T-helper 17 cell (primary cell): ENCODE measurements at places on chromosomes 12 and 14. TPM values are rescaled to one million over a fixed set of nuclear protein-coding genes. Genes with fewer than 3 reads are reported as not detected.

DNA sequence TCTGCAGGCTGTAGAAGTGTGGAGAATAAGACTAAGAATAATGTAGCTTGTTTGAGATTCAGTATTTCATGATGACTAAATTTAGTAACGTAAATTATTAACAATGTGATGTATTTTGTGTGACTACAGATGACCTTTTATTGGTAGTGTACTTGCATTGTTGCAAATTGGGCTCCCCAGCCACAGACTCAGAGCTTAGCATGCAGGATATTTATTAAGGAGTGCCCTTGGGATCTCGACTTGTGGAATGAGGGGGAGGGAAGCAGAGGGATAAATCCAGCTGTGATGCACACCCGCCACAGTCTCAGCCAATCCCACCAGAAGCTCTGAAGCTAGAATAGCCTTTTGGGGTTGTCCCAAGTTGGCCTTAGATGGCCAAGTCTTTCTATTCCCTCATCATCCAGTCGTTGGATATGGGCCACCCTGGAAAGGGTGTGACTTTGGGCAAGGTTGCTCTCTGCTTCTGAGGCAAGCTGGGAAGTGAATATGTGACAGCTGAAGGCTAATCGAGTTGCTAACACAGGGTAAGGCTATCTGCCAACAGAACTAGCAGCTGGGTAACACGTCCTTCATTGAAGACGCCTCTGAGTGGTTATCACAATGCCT, 42.1 kb upstream of the USP44 start:
- H3K4me1 ChIP-seq: no peaks in the 10 kb centered on the region
- no peak overlapping the region for H3K4me3 ChIP-seq
- no peak overlapping the region for H3K27ac ChIP-seq
- peaks cover 12% of the 10 kb centered on the region for H3K27me3 ChIP-seq

SLC41A2 gene
- 2.9 TPM for total RNA-seq

AICDA gene
- not detected for total RNA-seq

SELPLG gene
- total RNA-seq: 131 TPM

- no peaks in the 10 kb centered on the region for H3K27me3 ChIP-seq
- H3K27ac ChIP-seq: peak overlapping the region; percentile 99
- DNase-seq: no peak
- peaks cover 16% of the 10 kb centered on the region for H3K4me1 ChIP-seq
- peak overlapping the region; percentile 55 for H3K4me3 ChIP-seq
Observed at GRCh38 chr12:76018672-76019071, 12.9 kb downstream of the PHLDA1 start.

- peaks cover 13% of the 10 kb centered on the region for H3K4me1 ChIP-seq
- no peak for DNase-seq
- H3K4me3 ChIP-seq: no peak overlapping the region
- peak overlapping the region; percentile 65 for H3K27ac ChIP-seq
Observed at GRCh38 chr14:55645845-55646832, 66.1 kb downstream of the KTN1 start.

ASPG gene
- not detected for total RNA-seq

DNA sequence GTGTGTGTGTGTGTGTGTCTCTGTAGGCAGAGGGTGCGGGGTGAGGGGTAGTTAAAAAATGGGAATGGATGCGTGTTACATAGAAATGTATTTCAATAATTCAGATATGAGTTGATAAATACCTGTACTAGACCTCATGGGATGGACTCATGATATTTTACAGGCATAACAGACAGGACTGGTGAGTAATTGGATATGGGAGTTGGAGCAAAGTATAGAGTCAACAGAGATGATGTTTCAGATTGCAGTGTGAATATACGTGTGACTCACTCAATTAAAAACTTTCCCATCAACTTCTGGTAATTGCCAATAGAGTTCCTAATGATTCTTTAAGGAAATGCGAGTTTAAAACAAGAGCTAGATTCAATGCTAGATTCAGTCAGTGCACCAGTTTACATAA, 711.9 kb downstream of the C12orf50 start:
- H3K4me3 ChIP-seq: no peak overlapping the region
- no peaks in the 10 kb centered on the region for H3K36me3 ChIP-seq
- H3K27ac ChIP-seq: no peak overlapping the region
- no peaks in the 10 kb centered on the region for H3K4me1 ChIP-seq
- no peak for DNase-seq

DNA sequence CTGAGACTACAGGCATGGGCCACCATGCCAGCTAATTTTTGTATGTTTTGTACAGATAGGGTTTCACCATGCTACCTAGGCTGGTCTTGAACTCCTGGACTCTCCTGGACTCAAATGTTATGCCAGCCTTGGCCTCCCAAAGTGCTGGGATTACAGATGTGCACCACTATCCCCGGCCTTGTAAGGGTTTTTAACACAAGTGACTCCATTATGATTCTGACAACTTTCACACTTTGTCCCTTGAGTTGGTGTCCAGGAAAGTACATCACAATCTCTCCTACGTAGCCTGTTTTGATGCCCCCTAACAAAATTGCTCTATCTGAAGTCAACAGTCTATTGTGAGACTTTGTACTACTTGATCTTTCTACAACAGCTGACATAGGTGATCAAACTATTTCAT, 11.4 kb upstream of the METAP2 start:
- no peak for DNase-seq
- H3K27me3 ChIP-seq: peaks cover 6% of the 10 kb centered on the region
- H3K36me3 ChIP-seq: no peaks in the 10 kb centered on the region
- no peak overlapping the region for H3K27ac ChIP-seq

RPL36AL gene
- 209 TPM for total RNA-seq

- H3K4me1 ChIP-seq: peaks cover 6% of the 10 kb centered on the region
- H3K27me3 ChIP-seq: peaks cover 31% of the 10 kb centered on the region
- H3K27ac ChIP-seq: no peak overlapping the region
- no peak for DNase-seq
Observed at GRCh38 chr12:47023953-47024352, 55.5 kb upstream of the PCED1B start.

GALNT4 gene
- 13.2 TPM for total RNA-seq

GRCh38 chr14:79576424-79576823, 634.9 kb downstream of the DIO2 start:
- DNase-seq: no peak
- no peaks in the 10 kb centered on the region for H3K4me1 ChIP-seq
- H3K4me3 ChIP-seq: no peak overlapping the region
- no peaks in the 10 kb centered on the region for H3K36me3 ChIP-seq
- H3K27ac ChIP-seq: no peak overlapping the region
- no peaks in the 10 kb centered on the region for H3K27me3 ChIP-seq

KRT85 gene
- total RNA-seq: not detected

- H3K4me1 ChIP-seq: peaks cover 5% of the 10 kb centered on the region
- no peak overlapping the region for H3K4me3 ChIP-seq
- H3K27ac ChIP-seq: no peak overlapping the region
- H3K27me3 ChIP-seq: no peaks in the 10 kb centered on the region
Observed at GRCh38 chr12:1185460-1186182, 194.6 kb downstream of the ERC1 start.

DNA sequence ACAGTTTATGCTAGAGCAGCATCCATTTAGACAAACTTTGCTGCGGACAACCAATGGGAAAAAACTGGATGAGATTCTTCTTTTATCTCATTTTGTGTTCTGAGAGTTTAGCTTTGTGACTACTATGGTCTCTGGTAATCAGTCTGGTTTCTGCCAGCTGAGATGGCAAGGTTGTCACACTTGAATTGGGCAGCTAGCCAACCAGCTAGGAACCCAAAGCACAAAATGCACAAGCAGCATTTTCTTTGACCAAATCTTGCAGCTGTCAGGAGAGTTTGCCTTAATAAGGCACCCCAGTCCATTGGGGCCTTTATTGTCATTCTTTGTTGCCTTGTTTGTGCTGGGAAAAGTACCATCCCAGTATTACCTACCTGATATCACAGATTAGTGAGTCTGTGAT, 34.0 kb upstream of the ETV6 start:
- H3K27ac ChIP-seq: no peak overlapping the region
- H3K4me1 ChIP-seq: peaks cover 3% of the 10 kb centered on the region
- H3K36me3 ChIP-seq: peaks cover 10% of the 10 kb centered on the region
- DNase-seq: no peak
- H3K27me3 ChIP-seq: peaks cover 18% of the 10 kb centered on the region
- no peak overlapping the region for H3K4me3 ChIP-seq

- no peaks in the 10 kb centered on the region for H3K36me3 ChIP-seq
- H3K27me3 ChIP-seq: no peaks in the 10 kb centered on the region
- H3K27ac ChIP-seq: no peak overlapping the region
Observed at GRCh38 chr12:124578854-124579253, 11.4 kb upstream of the NCOR2 start.

EML5 gene
- total RNA-seq: 3.7 TPM

DNA sequence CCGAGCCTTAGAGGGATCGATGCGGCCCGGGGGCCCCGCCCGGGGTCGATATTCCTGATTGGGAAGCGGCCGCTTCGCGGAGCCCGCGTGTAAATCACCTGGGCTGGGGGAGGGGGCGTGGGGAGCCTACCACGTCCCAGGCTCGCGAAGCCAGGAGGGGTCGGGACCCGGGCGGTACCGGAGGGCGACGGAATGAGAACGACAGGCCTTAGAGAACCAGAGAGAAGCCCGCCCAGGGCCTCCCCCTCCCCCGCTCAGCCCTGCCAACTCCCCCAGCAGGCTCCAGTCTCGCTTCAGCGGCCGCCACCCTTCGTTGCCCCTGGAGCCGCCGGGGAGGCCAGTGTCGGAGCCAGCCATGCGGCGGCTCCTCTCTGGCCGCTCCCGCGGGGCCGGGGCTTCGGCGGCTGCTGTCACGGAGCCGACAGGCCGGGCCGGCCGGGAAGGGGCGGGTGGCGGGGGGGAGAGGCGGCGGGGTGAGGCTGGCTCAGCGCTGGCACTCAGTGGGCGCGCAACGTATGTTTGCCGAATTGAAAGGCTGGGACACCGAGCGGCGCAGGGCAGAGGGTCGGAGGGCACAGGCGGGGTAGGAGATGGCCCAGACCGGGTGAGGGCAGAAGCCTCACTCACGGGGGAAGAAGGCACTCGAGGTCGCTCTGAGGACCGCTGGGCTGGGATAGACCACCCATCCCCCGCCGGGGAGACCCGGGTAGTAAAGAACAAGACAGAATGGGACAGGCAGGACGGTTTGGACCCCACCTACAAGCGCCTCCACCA, 1.4 kb upstream of the DNAJC22 start:
- no peak overlapping the region for H3K27ac ChIP-seq
- peaks cover 30% of the 10 kb centered on the region for H3K4me1 ChIP-seq
- DNase-seq: no peak
- H3K36me3 ChIP-seq: peaks cover 2% of the 10 kb centered on the region

PTCSC3 gene
- total RNA-seq: not detected

GRCh38 chr12:98456576-98457573, 58.5 kb upstream of the TMPO start:
- H3K27me3 ChIP-seq: peaks cover 38% of the 10 kb centered on the region
- no peak overlapping the region for H3K27ac ChIP-seq
- H3K4me1 ChIP-seq: peaks cover 7% of the 10 kb centered on the region
- no peak for DNase-seq
- peak overlapping the region; percentile 69 for H3K4me3 ChIP-seq

DNA sequence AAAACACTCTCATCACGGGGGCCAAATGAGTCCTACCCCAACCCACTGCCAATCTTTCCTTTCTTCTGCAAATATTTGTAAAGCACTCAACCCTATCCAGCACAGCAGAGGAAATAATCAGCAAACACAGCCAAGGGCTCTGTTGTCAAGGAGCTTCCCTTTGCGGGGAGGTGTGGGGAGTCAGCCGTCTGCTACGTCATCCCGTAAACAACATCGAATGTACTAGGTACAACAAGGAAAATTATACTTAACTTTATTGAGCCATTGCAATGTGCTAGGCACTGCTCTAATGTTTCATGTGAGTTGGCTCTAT, 22.8 kb downstream of the TMEM63C start:
- no peak overlapping the region for H3K4me3 ChIP-seq
- peaks cover 40% of the 10 kb centered on the region for H3K27me3 ChIP-seq
- H3K4me1 ChIP-seq: peaks cover 2% of the 10 kb centered on the region
- no peaks in the 10 kb centered on the region for H3K36me3 ChIP-seq

HNF1A gene
- not detected for total RNA-seq

GALNT8 gene
- 1.4 TPM for total RNA-seq
